Lung (tissue), 17 donors: ENCODE measurements at places on chromosomes 7 and 10.

GRCh38 chr10:53638006-53638405 lies 865.4 kb upstream of the MBL2 start:
- no peak for DNase-seq

- DNase-seq, result no peak
These were observed 45.5 kb downstream of the GSAP start for GRCh38 chr7:77370606-77371005.

- no peak for DNase-seq
These were observed 158.9 kb upstream of the TNRC18 start for GRCh38 chr7:5582532-5582935.

- peak; percentile 35 for DNase-seq
These were observed 3.3 kb upstream of the NPTX2 start for GRCh38 chr7:98613601-98614425.

DNA sequence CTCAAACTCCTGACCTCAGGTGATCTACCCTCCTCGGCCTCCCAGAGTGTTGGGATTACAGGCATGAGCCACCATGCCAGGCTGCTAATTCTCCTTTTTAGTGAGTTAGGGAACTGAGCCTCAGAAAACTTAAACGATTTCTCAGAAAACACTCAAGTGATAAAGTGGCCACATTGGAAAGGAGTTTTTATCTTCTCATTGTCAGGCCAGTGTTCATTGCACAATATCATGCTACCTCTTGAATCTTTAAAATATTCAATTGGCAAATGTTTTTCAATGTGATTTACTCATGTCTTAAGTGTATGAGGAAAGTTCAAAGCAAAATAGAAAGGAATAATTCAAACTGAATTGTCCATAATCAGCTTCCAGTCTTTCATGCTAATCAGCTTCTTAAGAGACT lies 80.7 kb downstream of the ITGB8 start:
- no peak for DNase-seq

DNA sequence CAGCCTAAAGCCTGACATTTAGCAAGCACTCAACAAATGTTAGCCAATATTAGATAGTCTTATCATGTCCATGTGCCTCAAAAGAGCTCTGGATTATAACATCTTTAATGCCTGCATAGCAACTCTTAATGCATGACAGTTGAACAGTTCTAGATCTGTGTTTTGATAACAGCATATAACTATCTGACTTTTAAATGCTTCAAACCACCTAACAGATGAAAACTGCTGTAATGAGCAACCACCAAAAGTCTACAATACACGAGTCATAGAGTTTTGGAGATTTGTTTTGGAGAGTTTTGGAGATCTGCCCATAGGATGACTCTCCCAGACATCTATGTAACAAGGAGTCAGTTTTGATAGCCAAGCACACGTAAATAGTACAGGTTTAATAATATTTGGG lies 227.3 kb downstream of the TWIST1 start:
- no peak for DNase-seq

- no peak for DNase-seq
These were observed 116.1 kb downstream of the FAM53B start for GRCh38 chr10:124627866-124628675.

- no peak for DNase-seq
These were observed 6.5 kb downstream of the PTF1A start for GRCh38 chr10:23198610-23198939.

- DNase-seq, result no peak
These were observed 65.8 kb upstream of the CACUL1 start for GRCh38 chr10:118820326-118821116.

DNA sequence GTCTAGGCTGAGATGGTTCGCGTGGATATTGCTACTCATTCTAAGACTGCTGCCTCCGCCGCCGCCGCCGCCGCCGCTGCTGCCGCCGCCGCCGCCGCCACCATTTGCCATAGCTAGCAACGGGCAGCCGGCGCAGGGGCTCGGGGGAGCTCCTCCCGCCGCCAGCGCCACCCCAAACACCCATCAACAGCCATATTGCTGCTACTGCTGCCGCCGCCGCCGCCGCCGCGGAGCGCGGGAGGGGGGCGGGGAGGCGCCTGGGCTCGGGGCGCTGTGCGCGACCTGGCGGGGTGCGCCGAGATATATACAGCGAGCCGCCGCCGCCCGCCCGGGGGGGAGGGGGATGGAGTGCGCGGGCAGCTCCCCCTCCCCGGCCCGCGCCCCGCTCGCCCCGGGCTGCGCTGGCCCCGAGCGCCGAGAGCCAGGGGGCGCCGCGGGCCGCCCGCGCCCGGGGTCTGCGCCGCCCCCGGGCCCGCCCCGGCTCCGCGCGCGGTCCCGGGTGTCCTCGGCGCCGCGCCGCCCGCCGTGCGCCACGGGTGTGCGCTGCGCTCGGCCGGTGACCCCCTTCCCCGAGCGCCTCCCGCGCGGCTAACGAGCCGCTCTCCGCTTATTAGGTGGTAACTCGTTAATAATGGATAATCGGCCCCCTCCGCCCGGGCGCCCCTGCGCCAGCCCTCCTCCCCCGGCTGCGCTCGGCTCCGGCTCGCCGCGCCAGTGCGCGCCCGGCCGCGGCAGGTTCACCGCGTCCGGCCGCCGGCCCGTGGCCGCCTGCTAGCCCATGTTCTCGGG lies at the start of gene KCNMA1:
KCNMA1 (minus strand) TSS at position 277 of the 789 bp plus-strand sequence.
- peak; percentile 17 for DNase-seq

DNA sequence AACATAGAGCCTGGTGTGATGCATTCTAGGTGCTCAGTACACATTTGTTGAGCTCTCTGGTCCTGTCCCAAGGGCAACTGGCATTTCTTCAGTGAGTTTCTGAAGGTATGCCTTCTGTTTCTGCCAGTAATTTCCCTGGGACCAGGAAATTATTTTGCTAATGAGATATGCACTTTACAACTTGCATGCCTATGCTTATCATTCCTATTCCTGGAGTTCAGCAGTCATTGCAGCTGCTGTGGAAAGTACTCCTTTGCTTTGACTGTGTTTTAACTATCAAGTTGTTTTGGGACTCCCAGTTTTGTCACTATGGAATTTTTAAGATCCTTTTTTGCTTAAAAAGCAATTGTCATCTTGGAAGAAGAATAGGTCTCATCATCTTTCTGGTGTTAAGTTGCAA lies 283.0 kb downstream of the BBS9 start:
- DNase-seq, result no peak

DNA sequence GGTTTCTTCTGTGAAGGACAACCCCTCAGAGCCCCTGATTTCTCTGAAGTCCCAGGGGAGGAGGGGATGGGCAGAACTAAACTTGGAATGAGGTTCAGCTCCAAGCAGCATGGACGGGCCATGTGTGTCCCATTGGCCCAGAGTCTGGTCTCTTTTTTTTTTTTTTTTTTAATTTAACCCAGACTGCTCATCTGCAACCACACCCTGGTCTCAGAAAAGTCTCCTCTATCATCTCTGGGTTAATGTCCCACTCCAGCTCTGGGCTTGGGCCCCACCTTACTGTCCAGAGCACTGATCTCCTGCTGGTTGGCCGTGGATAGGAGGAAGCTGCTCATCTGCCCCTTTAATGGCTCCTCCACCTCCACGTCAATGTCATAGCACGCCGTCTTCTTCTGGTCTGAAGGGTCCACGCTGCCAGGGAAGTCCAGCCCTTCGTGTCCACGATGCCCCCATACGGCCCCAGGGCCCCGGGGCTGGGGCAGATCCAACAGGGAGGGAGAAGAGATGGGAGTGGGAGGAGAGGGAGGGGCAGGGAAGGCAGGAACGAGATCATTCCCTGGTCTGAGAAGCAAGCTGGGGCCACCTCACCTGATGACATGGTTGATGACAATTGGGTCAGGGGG lies 7.7 kb downstream of the CHPF2 start:
- no peak for DNase-seq

DNA sequence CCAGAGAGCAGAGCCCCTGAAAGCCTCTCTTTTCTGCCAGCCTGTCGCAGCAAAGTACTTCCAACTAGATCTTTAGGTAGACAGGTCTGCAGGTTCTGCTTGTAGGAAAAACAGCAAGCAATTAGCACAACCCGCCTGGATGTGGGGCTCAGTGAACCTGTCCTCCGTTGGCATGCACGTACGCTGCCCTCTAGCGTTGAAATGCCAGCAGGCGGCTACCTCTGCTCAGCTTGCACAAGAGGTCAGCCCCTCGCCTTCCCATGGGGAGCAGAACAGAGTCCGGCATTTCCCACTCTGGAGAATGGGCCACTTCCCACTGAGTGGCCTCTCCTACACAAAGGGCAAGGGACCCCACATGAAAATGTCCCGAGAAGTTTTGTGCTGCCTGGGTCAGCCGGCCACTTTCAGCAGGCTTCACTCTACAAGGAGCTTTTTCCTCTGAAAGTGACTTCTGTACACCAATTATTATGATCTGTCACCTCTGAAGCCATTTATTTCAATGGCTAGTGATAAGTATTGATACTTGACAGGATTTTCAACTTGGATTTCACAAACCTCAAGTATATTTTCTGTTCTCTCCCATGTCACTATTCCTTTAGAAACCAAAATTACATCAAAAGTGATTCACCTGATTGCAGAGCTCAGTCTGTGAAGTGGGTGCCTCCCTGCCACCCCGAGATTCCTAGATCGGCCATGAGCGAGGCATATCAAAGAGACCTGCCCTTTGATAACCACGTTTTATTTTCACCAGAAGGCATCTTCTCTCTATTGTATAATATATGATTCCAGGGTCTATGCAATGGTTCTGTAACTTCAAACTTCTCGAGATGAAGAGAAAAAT lies 56.7 kb downstream of the JCAD start:
- peak; percentile 65 for DNase-seq

DNA sequence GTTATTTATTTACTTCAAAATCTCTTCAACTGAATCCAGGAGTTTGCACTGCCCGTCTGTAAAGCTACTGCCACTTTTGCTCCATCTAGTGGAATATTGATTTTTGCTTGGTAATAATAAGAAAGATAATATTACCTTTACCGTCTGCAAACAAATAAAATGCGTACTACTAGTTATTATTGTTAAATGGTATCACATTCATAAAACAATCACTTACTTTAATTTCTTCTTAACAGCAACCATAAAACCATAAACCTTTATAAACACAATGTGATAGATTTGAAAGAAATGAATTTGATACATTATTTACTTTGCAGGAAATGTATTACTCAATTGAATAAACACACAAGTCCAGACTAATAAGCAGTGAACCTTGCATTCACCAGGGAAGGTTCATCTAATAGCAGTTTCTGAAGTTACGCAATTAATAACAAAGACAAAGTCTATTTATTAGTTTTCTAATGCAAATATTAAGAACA lies 6.4 kb downstream of the AGMO start:
- no peak for DNase-seq

GRCh38 chr10:48363617-48364355 lies 57.3 kb downstream of the MAPK8 start:
- DNase-seq, result peak; percentile 88

DNA sequence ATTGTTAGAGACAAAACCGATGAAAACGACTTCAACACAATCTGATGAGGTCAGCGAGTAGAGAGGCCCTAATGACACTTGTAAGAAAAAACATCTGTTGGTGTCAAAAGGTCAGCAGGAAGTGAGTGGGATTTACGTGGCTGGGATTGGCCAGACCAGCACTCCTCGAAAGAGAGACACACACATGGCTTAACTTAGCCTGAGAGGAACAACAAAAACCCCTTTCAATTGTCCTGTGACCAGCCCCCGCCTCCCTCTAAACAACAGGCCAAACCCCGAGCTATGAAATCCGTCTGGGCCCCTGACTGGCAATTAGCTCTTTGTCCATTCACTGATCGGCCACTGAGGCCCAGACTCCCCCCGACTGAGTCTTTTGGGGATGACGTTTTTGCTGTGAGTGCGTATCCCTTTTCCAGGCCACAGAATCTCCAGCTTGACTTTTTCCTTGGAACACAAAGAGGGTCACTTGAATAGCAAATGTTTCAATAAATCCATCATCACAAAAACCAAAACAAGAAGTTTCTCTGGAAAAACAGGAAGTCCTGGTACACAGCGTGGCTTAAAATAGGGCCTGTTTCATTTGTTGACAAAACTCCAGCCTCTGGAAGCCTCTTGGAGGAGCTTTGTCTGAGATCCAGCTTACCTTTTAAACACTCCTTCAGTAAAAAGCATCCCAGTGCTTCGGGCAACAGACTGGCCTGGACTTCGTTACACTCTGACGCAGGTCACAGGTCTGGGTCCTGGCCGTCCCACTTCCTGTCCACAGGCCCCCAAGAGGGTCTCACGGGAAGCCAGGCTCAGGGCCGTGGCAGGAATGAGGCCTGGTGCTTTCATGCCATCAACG lies 103.0 kb downstream of the CTBP2 start:
- DNase-seq, result peak; percentile 96

DNA sequence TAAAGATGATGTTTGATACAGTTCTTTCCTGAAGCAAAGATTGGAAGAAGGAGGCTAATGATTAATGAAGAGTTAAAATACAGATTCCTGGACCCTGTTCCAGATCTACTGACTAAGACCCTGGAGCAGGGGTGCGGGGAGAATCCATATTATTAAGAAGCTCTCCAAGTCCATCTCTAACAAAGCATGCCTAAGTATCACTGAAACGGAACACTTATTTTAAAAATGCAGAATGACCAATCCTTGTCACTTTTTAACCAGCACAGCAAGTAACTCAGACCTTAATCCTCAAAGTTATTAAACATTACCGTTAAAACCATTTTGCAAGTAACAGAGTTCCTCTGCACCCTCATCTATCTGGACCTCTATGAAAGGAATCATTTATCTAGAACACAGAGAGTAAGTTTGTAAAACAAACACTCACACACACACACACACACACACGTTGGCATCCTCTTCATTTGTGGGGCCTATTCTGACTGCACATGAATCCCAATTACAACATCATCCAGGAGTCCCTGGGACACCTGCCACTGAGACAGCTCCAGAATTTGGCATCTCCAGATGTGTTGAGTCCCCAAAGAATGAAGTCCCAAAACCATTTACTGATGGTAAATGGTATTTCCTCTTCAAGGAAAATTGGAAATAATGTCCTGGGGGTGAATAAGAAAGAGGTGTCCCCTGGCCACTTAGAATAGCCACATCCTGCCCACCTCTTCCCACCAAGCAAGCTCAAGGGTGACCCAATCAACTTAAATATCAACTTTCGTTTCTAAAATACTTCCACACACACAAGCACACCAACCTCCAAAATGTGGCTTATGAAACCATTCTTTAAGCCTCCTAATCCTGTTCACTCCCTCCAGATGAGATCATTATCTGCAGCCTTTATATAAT lies 117.5 kb downstream of the PARD3 start:
- DNase-seq, result no peak

GRCh38 chr10:126503392-126504062 lies 115.2 kb upstream of the ADAM12 start:
- DNase-seq, result peak; percentile 31

DNA sequence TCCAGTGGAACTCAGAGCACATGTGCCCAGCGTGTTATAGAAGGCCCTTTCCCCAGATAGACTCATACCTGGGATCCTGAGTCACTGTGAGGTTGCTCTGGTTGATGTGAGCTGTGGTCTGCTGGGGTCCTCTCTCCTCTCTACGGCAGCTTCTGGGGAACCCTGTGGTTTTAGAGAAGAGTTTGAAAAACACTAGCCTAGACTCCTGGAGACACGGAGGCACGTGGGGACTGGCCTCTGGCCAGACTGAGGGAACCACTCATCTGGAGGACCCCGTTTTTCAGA lies 10.3 kb downstream of the ZNF775 start:
- no peak for DNase-seq

GRCh38 chr10:49116509-49117375 lies 1.4 kb upstream of the VSTM4 start:
- DNase-seq, result no peak

- no peak for DNase-seq
These were observed 55.2 kb upstream of the DDC start for GRCh38 chr7:50620433-50620832.
